ENCODE measurements at places on chromosomes 1 and 21.

DNA sequence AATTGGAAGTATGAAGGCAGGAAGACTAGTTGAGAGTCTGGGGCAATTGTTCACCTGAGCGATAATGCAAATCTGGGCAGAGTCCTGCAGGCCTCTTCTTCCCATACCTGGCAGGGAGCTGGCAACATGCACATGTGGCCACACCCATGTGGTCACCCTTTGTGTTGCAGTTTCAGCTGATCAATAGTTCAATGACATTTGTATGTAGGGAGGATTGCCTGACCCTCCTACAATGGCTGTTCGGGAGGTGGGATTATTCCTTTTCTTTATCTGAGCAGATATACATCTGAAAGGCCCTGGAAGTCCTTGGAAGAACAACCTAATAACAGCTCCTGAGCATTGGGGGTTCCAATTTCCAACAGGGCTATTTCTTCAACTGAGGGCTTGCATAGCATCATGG is 15.2 kb upstream of the TRIM45 start:
- DNase-seq: no peak

DNA sequence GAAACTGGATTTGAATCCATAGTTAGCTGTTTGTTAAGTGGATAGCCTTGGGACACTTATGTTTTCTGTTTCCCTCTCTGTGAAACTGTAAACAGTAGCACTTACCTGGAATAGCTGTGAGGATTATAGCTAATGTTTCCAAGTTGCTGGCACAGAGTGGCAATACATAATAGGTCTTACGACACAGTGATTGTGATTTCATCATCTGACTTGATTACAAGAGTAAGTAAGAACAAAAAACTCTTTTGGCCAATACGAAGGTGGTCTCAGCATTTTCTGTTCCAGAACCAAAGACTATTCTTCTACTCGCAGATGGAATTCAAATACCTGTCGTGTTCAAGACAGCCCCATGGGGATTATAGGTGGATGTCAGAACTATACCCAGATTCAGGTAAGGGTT is 2.1 kb downstream of the C8B start:
- no peak for DNase-seq

DNA sequence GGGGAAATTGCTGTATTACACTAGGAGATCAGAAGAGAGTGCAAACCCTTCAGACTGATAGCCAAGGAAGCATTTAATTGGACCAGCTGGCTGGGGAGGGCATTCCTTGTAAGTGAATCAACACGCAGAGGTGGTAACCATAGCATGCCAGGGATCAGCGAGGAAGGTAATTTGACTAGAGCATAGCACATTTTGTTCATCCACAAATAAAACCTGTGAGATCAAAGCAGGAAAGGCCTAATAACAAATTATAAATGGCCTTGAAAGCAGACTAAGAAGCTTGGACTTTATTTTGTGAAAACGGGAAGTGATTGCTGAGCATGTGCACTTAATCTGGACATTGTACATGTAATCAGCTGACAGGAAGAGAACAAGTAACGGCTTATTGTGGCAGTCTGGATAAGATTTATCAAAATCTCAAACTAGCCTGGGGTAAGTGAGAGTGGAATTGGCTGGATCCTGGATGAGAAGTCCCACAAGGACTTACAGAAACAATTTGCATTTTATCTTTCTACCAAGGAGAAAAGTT is 11.7 kb upstream of the CD55 start:
- no peak for DNase-seq

DNA sequence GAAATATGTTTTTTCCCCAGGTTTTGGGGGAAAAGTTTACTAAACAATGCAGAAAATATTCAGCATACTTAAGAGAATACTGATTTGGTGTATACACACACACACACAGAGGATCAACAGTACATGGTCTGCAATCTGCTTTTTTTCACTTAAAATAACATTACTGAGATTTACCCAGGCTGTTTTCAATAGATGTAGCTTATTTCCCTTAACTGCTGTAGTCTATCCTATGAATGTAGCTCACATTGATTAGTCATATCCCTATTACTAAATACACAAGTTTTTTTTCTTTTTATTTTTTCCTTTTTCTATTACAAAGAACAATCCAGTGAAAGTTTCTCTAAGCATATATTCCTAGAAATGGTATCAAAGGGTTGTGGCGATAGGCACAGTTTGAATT is 266.7 kb upstream of the GREM2 start:
- no peak for DNase-seq

DNA sequence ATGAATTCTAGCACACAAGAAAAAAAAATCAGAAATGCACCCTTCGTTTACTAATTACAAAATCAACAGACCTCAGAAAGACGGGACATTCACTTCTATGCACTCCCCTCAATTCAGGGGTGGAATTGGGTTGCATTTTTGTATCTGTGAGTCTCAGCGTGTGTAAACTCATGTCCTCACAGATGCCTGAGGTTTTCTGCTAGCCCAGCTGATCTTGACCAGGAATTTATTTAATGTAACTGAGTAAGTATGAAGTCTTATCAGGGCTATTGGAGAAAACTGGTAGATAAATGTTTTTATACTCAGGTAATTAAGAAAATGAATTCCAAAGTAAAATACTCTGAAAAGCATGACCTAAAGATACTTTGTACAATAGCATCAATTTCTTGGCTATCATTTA is 167.7 kb downstream of the RUNX1 start:
- no peak for DNase-seq

Data from stimulated activated CD4-positive, alpha-beta T cell treated with anti-CD3 and anti-CD28 coated beads, Interleukin-15, amount 100 ng/mL, for 1 hour (primary cell).